Hematopoietic multipotent progenitor cell (in vitro differentiated cells): ENCODE measurements at places on chromosomes 5 and 9.

- DNase-seq, result no peak
Observed at GRCh38 chr9:21565155-21565554, 83.0 kb upstream of the IFNE start.

- DNase-seq, result no peak
Observed at GRCh38 chr9:121656941-121657470, 5.6 kb downstream of the DAB2IP start.

DNA sequence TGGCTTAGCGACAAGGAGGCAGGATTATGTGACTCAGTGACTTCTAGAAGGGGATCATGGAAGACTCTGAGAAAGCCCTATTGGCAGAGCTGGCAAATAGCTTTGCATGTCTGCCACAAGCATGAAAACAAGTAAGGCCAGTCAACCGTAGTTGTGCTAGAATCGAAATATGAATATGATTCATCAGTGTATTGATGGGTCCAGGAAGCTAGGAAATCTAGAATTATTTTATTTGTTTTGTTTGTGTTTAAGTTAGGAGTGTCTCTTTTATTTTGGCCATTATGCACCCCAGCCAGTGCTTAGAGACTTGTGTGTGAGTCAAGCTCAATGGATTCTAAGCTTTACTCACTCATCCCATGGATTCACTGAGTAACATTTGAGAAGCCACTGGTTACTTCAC is 3.8 kb upstream of the ITGA2 start:
- DNase-seq, result no peak

DNA sequence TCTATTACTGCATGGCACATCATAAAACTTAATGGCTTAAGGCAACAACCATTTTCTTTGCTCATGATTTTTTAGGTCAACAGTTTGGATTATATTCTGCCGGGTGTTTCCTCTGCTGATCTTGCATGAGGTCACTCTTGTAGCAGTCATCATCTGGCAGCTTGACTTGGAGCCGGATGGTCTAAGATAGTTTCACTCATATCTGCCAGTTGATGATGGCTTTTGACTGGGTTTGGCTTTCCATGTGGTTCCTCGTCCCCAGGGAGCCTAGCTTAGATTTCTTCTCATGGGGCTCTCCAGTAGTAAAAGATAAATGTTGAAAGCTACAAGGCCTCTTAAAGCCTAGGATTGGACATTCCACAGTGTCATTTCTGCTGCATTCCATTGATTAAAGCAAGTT is 27.4 kb downstream of the LNPEP start:
- DNase-seq, result no peak

DNA sequence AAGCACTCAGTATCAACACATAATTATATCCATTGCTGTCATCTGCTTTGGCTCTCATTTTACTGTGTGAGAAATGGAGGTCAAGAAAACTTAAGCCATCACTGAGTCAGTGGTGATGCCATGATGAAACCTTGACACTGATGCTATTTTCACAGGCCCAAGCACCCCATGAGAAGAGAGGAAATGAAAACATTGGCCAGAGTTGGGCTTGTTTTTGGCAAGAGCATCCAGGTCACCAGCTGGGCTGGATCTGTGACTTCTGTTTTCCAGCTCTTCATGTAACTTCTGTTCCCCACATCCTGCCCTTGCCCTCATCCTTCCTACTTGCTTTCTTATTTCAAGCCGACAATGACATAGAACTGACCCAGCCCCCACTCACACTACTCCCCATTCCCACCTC is 10.0 kb downstream of the LCP2 start:
- DNase-seq, result peak; percentile 40

DNA sequence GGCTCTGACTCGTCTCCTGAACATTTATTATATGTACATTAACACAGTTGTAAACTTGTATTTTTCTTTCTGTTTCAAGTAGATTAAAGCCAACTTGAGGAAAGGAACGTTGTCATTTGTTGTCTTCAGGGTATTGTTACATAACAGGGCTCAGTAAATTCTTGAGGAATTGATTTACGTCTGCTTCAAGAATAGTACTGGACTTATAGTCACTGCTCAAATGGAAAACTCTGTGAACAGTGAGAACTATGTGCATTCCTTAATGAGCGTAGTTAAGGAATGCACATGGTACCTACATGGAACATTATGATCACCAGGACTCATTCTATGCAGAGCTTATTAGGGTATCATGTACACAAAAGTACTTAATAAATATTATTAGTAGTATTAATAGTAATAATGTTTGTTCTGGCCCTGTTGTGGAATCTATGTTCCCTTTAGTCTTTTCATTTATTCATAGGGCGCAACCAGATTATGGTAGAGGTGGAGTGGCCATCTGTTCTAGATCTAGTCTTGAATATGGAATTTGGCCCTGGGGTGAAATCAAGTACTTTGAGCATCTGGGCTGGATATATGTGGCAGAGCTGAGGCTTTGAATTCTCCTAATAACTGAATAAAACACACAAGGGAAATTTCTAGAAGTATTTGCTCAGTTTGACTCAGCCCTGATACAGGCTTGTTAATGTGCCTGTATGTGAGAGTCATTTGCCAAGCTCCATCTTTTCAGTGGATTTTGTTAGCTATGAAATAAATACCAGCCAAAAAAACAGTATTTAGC is 108.6 kb upstream of the SH3GL2 start:
- DNase-seq, result no peak

DNA sequence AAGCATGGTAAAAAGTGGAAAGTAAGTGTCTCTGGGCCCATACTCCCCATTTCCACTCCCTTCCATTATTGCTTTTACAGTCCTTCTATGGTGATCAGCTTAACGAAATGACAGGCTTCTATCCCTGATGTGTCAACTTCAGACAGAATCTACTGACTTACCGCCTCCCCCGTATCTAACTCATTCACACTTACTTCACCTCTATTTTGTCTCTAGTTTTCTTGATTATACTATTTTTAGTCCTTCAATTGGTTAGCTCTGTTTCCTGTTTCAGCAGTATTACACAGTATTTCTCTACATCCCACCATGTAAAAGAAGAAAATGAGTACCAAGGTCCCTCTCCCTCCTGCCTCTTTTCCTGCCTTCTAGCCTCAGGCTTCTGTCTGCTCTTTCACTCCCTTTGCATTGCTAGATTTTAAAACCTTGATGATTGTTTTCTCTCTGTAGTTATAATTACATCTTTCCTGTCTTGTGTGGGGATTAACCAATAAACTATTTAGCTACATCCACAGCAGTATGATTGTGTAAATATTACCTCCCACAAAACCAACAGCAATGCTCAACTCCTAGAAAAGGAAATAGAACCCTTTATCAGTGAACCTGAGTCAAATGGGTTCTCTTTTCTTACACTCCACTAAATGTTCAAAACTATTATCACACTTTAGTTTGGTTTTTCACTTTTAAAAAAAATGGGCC is 53.4 kb downstream of the GNAQ start:
- no peak for DNase-seq

DNA sequence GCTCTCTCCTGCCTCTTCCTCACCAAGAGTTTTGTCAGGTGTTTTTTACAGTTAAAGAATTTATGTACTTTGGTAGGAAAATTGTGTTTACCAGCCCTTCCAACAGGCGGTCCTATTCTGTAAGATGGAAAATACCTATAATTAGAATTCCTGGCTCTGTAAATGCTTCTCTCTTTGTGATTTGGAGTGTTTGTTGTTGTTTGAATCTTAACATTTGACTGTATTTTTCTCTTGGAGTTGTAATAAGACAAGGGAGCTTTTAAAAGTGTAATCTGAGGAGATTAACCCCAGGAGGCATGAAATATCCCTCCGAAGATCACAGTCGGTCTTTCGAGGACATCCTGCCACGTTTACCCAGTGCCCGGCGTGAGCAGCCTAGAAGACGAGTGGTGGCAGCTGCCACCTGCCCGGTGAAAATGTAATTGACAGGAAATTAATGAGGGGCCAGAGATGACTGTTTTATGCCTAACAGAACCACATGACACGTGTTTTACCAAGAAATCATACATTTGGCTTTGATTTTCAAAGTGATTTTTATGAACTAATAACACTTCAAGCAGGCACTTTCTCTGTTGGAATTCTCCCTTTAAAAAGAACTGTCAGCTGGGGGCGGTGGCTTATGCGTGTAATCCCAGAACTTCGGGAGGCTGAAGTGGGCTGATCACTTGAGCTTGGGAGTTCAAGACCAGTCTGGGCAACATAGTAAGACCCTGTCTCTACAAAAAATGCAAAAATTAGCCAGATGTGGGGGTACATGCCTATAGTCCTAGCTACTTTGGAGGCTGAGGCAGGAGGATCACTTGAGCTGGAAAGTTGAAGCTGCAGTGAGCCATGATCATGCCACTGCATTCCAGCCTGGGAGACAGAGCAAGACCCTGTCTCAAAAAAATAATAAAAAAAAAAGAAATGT is 20.0 kb downstream of the ANKRD33B start:
- no peak for DNase-seq

GRCh38 chr5:62343428-62343827 is 37.4 kb downstream of the KIF2A start:
- no peak for DNase-seq

DNA sequence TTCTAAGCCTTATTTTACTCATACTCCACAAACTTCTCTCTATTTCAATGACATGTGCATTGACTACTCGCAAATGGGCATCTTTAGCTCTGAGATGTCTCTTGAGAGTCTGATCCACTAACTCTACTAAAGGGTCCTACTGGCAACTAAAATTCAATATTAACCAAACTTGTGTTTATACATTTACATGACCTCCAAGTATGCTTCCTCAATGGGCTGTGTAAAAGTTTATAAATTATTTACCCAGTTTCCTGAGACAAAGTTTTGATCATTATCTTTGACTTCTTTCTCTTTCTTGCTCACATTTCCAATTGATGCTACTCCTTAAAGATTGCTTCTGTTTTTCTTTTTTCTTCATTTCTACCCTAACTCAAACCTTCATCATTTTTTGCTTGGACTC is 510.1 kb upstream of the DAB2 start:
- no peak for DNase-seq

DNA sequence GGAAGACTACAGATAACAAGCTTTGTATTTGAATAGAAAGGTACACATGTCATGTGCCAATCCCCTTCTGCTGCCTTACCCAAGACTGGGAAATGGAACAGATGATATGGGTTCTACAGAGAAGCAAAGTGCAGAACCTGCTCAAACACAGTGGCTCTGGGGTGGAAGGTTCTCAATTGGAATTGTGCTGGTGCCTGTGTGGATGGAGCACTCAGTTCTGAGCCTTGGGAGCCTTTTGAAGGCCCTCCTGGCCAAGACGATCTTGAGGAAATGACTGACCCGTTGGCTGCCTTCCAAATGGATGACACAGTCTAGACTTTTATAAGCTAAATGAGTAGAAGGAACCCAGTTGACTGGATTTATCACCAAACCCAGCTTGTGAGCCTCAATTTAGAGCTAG is 4.2 kb upstream of the PRSS3 start:
- DNase-seq, result no peak

DNA sequence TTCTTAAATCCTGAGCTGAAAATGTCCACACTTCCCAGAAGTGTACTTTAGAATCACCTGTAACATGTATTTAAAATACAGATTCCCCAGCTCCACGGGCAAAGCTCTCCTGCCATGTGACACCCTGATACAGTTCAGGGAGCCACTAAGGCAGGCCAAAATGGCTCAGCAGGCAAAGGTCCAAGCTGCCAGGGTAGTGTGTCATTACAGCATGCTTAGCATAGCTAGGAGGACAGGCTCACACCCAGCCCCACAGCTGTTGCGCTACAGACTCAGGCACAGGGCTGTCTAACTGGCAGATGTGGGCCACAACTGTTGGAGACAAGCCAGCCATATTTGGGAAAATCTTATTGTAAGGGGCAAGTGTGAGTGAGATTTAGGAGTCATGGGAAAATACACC is 73.0 kb downstream of the C9orf85 start:
- DNase-seq, result no peak

- DNase-seq, result no peak
Observed at GRCh38 chr5:122377026-122377425, 65.0 kb downstream of the SNCAIP start.

- peak; percentile 55 for DNase-seq
Observed at GRCh38 chr9:137028263-137029057, 423 bp upstream of the ABCA2 start.

- DNase-seq, result no peak
Observed at GRCh38 chr5:134063188-134063820, 51.2 kb upstream of the TCF7 start.

- DNase-seq, result no peak
Observed at GRCh38 chr5:132246806-132247205, 10.7 kb upstream of the PDLIM4 start.

DNA sequence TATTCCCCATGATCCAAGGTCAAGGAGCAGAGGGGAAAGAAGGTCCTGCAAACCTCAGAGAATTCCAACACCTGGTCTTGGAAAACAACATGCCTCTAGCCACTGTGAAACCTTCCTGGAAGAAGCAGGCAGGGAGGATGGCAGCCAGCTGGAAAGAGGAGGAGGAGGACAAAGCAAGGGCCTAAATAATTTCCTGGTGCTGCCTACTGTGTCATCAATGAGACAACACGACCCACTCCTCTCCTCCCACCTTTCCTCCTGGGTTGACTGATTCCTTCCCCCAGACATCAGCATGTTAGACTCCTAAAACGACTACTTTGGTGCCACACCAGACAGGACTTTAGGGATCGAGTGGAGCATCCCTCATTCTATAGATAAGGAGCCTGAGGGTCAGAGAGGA is 78.8 kb downstream of the KLHL3 start:
- no peak for DNase-seq

- no peak for DNase-seq
Observed at GRCh38 chr9:29659736-29660135, 2086.5 kb upstream of the C9orf72 start.

DNA sequence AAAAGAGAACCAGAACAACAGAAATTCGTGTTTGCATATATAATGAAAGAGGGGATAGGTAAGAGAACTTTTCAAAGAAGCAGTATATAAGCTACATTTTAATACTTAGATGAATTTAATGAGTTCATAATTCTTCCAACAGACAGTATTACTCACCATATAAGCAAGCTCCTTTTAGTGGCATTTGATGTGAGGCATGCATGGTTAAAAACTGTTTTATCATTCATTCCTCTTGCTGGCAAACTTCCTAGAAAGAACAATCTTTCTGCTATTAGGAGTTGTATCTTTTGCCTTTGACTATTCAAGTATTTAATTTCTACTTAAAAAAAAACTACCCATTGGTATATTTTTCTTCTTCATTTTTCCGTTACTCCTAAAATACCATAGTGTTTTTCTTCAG is 65.7 kb upstream of the EIF4EBP3 start:
- DNase-seq, result no peak

DNA sequence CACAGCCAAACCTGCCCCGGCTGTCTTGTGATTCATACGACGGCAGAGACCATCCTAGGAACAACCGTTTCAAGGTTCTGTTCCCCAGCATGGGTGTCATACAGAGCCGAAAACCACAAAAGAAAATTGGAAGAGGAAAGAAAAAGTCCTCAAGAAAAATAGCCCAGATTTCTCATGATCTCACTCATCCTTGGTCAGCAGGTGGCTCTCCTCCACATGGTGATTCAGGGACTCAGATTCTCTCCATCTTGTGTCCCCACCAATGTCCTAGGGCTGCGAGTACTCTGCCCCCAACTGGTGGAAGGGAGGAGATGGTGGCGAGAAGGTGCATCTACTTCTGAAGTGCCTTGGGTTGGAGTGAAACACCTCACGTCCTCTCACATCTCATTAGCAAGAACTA is 25.6 kb downstream of the PDZD2 start:
- DNase-seq, result no peak
